ENCODE measurements at places on chromosomes 16 and 17.

- peak; percentile 86 for DNase-seq
These were observed 38.6 kb upstream of the SLFN13 start for GRCh38 chr17:35486920-35487732.

- DNase-seq: no peak
These were observed 96.6 kb downstream of the NXN start for GRCh38 chr17:882827-883585.

DNA sequence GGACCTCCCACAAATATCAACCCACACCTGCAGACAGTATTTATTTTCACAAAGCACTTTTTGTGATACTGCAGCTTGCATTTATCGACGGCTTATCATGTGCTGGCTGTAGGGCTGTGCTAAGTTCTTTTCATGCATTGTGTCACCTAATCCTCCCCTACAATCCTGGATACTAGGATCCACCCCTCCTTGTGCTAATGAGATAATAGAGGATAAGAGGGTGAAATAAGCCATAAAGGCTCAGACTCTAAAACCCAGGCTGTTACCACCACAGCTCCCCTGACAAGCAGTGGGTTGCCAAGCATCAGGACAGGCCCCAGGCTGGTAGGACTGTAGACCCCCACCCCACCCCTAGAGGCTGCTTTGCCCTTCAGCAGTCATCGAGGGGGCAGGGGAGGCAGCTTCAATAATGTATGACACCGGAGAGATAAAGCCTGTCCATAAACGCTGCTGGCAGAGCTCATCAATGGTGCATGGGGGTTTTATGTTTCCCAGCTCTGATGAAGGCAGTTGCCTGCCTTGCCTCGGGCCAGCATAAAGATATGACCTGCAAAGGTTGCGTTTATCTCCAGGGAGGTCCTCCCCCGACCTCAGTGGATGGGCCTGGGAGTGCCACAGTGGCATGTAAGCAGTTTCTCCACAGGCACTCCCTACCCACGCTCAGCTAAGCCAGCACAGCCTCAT lies 73.9 kb upstream of the C16orf82 start:
- DNase-seq: no peak

GRCh38 chr17:4010754-4011153 lies 46.5 kb upstream of the ATP2A3 start:
- no peak for DNase-seq

GRCh38 chr16:86479419-86479818 lies 30.9 kb upstream of the FOXF1 start:
- DNase-seq: no peak

- no peak for DNase-seq
These were observed 127.5 kb downstream of the CLEC16A start for GRCh38 chr16:11071829-11072228.

- no peak for DNase-seq
These were observed 55.7 kb downstream of the SREBF1 start for GRCh38 chr17:17780922-17781590.

GRCh38 chr16:10966129-10966528 lies 21.8 kb downstream of the CLEC16A start:
- no peak for DNase-seq

DNA sequence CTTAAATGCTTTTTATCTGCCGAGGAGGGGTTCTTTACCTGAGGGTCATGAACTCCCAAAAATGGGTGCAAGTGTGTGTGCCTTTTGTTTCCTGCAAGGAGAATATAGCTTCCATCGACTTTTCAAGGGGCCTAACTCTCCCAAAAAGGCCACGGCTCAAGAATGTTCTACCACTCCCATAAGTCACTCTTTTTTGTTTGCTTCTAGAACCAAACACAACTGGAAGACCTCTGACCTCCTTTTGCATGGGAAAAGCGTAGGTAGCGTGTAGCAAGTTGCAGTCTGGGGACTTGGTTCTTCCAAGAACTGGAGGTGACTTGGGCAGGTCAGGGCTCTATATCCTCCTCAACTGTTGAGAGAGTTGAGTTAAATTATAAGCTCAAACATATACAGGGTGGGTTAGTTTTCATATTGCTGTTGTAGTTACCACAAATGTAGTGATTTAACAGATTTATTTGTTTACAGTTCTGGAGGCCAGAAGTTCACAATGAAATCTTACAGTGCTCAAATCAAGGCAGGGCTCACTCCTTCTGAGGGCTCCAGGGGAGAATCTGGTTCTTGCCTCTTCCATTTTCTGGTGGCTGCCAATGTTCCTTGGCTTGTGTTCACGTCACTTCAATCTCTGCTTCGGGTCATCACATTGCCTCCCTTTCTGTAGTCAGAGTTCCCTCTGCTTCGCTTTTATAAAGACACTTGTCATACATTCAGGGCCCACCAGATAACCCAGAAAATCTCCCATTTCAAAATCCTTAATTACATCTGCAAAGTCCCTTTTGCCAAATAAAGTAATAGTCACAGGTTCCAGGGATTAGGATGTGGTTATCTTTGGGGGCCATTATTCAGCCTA lies 1.4 kb downstream of the TMEM97 start:
- no peak for DNase-seq

GRCh38 chr17:62706598-62707424 lies 79.3 kb downstream of the MRC2 start:
- DNase-seq: no peak

GRCh38 chr16:88967830-88968588 lies 9.0 kb downstream of the CBFA2T3 start:
- no peak for DNase-seq

DNA sequence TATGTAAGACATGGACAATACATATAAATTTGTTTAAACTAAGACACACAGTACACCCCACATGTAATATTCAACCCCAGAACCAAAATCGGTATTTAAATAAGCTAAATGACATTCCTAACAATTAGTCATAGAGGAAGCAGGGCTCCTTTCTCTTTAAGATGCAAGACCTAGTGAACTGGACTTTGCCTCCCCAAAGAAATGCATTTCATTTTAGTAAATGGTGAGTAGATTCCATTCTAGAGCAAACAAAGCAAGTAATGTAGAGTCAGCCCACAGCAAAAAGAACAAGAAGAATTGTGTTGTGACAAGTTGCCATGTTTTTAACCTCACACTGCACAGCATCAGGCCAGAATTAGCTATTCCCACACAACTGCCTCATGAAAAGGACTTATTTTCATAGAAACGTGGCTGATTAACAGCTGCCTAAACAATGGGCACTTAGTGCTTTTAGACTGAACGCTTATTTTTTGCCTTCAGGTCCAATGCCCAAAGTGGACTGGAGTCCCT lies 14.4 kb downstream of the DNAJC7 start:
- no peak for DNase-seq

- no peak for DNase-seq
These were observed 2.9 kb downstream of the HEXIM1 start for GRCh38 chr17:45150911-45151809.

GRCh38 chr17:17156107-17156506 lies 50.0 kb downstream of the PLD6 start:
- no peak for DNase-seq

- no peak for DNase-seq
These were observed 7.5 kb downstream of the TMEM235 start for GRCh38 chr17:78238823-78239488.

- no peak for DNase-seq
These were observed 8.4 kb downstream of the ZNF652 start for GRCh38 chr17:49353607-49354006.

DNA sequence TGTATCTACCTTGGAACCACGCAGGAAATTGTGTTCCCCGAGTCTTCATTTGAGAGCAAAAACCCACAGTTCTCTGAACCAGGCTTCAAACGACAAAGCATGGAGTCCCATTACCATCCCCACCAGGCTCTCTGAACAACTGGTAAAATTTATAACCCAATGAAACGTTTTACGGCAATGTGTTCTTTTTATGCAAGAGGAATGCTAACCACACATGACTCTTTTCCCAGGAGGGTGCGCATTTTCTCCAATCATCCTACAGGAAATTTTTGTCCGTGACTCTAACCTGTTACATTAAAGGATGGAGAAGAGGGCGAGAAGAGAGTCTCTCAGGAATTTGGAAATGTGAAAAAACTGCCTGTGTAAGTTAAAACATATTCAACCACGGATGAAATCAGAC lies 17.8 kb downstream of the STX8 start:
- DNase-seq: no peak

- no peak for DNase-seq
These were observed 23.7 kb upstream of the MED9 start for GRCh38 chr17:17453088-17453487.

- DNase-seq: no peak
These were observed 40.5 kb downstream of the DHRS7B start for GRCh38 chr17:21167303-21167702.

DNA sequence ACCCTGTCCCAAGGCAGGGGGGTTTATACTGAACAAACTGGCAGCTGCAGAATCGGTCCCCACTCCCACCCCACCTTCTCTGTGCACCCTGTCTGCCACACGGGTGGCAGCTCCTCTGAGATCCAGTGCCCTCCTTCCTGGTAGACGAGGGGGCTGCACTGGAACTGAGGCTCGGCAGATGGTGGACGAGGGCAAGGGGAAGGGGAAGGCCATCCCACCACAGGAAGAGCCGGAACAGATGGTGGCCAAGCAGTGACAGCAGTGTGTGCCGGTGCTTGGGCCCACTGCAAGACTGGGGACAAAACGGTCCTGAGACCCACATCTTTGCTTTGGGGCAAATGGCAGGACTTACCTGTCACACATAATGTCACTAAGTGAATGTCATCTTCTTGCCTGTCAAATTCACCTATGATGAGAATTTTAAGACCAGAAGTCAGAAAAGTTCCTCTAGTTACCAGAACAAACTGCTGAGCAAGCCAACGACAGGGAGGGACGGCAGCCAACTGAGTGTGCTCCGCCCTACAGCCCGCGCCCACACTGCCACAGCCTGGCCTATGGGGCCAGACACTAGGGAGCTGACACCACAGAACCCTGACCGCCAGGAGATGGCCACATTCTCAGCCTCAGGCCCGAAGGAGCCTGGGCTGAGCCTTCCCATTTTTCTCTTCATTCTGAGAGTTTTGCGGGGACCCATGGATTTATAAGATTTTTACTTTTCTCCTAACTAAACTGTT lies 14.4 kb downstream of the NTAN1 start:
- DNase-seq: no peak

DNA sequence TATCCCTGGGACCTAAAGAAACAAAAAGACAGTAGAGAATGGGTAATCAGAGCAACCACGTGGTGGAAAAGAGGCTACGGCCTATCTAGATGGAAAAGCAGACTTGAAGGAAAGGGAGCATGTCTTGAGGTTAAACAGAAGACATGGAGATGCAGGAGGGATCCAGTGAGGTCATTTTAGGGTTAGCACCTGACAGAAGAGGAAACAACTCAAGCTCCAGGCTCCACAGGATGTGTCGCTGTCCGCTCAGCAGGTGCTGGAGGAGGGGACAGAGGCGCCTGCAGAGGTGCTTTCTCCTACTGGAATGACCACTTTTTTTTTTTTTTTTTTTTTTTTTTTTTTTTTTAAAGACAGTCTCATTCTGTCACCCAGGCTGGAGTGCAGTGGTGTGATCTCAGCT lies 47.5 kb upstream of the CLEC3A start:
- DNase-seq: no peak

DNA sequence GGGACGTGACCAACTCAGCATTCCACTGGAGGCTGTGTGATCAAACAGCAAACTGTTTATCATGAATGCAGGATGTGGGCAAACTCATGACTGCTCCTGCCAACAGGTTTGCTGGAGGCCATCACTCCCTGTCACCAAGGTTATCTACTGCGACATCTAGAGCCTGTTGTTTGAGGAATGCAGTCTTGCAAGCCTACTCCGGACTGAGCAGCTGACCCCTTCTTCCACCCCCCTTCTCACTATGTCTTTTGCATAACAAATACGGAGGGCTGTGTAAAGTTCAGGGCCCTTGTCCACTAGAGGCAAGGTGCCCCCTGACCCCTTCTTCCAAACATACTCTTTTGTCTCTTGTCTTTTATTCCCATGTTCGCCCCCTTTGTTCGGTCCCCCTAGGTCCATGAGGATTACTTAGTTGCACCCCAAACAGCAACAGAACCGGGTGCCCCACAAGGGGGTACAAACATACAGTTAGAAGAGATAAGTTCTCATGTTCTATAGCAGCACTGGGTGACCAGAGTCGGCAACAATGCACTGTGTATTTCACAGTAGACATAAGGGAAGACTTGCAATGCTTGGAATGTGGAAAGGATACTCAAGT lies 28.7 kb downstream of the MEAK7 start:
- DNase-seq: no peak

DNA sequence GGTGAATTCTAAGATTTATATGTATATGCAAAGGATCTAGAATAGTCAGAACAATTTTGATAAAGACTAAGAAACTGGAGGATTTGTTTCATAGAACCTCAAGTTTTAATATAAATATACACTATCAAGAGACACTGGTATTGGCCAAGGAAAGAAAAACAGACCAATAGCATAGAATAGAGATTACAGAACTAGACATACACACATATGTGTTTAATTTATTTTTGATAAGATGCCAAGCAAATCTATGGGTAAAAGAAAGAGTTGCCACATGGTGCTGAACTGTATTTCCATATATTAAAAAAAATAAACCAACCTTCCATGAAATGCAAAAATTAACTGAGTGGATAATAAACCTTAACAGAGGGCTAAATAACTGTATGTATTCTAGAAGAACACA lies 27.9 kb upstream of the LRRC37A3 start:
- no peak for DNase-seq

- DNase-seq: no peak
These were observed 21.0 kb downstream of the LSM12 start for GRCh38 chr17:44045486-44045885.

DNA sequence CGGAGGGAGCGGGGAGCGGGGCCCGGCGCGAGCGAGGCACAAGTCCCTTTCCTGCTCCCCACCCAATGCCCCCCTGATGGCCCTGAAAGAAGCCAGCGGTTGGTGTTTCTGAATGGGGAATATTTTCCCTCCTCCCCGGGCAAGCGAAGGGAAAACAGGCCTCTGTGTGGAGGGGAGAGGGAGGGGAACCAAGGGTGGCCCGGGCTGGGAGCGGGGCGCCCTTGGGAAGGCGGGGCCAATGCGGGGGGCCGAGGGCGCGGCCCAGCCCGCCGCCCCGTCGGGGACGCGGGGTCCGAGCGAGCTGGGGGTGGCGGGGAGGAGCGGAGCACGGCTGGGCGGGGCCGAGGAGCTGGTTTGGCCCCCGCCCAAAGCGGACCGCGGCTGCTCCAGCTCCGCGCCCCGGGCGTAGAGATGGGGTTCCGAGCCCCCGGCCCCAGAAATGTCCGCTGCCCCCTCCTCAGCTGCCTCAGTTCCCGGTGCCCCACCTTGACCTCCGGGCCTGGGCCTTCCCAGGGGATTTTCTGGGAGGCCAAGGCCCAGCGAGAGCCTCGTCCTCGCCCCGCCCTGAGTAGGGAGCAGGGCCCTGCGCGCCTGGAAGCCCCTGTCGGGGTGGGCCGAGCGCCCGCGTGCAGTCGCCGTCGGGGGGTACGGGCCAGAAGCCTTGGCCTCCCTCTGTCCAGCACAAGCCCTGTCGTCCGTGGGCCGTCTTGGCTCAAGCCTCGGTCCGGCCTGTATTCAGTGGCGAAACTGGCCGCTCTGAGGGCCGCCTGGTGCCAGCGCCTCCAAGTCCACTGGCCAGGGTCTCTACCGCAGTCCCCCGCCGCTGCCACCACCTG lies 3.9 kb upstream of the HEXIM1 start:
- no peak for DNase-seq

GRCh38 chr17:78940708-78941107 lies 15.5 kb upstream of the TIMP2 start:
- no peak for DNase-seq

- no peak for DNase-seq
These were observed 58.1 kb upstream of the CRYM start for GRCh38 chr16:21336231-21336630.

Data from activated CD4-positive, alpha-beta T cell treated with anti-CD3 and anti-CD28 coated beads, Interleukin-2, amount 50 U/mL, for 16 hours (primary cell).